NCI-H2107 (cell line): ENCODE measurements at places on chromosomes 6 and 20.
A peak's percentile ranks its signal among the peaks of the same experiment; 100 is the strongest.

- no peak for DNase-seq
Observed at GRCh38 chr6:22882581-22882980, 313.2 kb downstream of the HDGFL1 start.

GRCh38 chr20:46308258-46309157 is at the start of gene CDH22:
TSS of gene CDH22 (minus strand) at chr20:46308498. CDS start at chr20:46251294, 57,204 bp downstream.
- peak; percentile 28 for DNase-seq

- DNase-seq: no peak
Observed at GRCh38 chr6:113449051-113449450, 408.1 kb upstream of the MARCKS start.

GRCh38 chr6:136149311-136149710 is 100.8 kb downstream of the MTFR2 start:
- DNase-seq: no peak

DNA sequence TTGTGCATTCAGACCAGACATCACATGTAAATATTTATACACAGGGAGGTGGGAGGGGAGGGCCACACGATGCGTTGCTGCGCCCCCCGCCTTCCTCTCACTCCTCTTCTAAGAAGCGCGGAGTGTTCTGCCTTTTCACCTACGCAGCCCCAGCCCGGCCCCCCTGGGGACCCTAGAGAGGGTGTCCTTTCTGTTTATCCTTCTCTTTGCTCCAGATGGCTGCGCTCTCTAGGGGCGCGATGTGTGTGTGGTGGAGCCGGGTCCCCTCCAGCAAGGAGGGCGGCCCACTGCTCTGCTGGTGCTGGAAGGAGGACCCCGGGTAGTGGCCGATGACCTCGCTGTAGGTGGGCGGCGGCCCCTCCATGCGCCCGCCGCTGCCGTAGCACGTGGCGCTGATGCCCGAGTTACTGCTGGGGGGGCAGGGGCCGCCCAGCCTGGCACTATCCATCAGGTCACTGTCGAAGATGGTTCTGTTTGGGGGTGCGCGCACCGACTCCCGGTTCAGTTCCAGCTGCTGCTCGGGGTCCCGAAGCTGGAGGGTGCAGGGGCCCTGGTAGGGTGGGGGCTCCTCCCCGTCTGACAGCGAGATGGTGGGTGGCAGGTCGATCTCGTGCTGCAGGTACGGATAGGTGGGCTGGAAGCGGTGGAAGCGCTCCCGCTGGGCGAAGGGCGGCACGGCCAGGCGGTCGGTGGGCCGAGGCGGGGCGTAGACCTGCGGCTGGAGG is 31.8 kb upstream of the ZBP1 start:
- no peak for DNase-seq

GRCh38 chr6:71349976-71350615 is 61.5 kb downstream of the OGFRL1 start:
- DNase-seq: no peak

DNA sequence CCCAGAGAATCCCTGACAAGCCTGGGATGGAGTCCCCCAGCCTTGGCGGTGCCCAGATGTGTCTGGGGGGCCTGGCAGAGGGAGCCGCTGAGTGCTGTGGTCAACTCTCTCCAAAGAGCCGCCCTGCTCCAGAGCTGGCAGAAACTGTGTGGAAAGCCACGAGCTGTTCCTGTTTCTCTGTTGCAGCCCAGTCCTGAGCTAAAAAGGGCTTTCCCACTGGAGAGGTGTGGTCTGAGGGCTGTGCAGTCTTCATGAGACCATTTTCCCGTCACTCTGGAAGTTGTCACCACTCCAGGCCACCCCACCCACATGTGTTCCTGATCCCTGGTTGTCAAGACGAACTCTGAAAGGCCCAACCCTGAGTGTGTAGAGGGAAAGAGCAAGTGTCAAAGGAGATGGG is 99.7 kb upstream of the KCNK16 start:
- no peak for DNase-seq

DNA sequence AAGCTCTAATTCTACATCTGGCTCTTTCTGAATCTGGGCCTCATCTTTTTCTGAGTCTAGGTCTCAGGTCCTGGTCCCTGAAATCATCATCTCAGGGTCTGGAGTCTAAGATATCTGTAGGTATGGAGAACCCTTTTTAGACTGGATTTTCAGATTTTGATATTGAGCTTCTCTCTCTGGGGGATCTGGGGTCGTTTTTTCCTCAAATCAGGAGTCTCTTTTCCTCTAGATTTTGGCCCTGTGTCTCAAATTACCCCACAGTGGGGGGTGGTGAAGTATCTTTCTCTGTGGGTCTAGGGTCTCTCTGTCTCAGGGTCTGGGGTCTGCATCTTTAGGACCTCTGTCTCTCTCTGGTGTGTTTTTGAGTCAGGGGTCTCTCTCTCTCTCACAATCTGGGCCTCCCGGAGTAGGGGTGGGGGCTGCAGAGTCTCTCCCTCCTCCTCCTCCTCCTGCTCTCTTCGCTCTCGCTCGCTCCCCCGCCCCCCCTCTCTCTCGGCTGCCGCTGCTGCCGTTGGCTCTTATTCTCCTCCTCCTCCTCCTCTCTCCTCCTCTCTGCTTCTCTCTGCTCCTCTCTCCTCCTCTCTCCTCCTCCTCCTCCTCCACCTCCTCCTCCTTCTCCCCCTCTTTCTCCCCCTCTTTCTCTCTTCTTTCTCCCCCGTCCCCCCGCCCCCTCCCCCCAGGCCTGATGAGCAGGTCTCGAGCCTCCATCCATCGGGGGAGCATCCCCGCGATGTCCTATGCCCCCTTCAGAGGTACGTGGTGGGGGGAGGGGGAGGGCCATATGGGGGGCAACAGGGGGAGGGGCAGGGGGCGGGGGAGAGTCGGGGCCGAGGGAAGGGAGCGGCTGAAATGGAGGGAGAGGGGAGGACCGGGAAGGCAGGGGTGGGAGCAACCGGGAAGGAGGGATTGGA is at the start of gene SYNGAP1:
TSS of gene SYNGAP1 (plus strand) at position 486 of the 911 bp plus-strand sequence. CDS start at position 686, 200 bp downstream.
- DNase-seq: no peak

- no peak for DNase-seq
Observed at GRCh38 chr6:44671333-44671732, 283.8 kb downstream of the CDC5L start.

DNA sequence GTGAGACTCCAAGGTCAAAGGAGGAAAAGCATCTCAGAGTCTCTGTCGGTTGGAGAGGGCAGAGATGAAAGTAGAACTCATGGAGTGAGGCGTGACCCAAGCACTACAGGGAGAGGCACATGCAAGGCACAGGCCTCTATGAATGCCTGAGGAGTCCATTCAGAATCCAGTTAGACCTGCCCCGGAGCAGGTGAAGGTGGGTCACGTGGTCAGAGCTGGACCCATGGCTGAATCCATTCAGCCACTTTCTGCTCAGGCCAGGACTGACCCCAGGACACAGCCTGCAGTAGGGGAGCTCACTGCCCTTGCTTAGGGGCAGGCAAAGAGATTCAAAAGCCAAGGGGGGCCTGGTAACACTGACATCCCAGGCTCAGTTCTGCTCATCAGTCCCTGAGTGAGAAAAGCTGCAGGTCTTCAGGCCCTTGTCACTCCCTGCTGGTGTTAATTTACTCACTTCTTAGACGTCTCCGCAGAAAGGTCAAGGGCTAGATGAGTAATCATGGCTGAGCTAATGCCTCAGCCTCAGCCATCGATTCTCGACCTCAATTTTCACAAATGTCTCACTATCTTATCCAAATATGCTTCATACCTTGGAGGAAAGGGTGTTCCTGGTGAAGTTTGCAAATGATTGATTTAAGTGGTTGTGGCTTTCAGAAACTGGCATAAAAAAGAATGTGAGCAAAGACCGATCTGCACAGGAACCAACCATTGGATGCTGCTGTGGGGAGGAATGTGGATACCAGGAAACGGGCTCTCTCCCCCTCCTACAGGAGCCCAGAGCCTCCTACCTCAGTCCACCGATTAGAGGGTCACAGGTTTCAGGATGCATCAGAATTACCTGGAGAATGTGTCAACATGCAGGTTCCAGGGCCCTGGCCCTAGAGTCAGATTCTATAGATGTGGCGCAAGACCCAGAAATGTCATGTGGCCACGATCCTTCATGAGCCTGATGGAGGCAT is 584.4 kb downstream of the PTPRT start:
- DNase-seq: no peak

- no peak for DNase-seq
Observed at GRCh38 chr6:137465378-137466009, 28.7 kb downstream of the OLIG3 start.

- no peak for DNase-seq
Observed at GRCh38 chr6:11008821-11009220, 35.3 kb downstream of the ELOVL2 start.

DNA sequence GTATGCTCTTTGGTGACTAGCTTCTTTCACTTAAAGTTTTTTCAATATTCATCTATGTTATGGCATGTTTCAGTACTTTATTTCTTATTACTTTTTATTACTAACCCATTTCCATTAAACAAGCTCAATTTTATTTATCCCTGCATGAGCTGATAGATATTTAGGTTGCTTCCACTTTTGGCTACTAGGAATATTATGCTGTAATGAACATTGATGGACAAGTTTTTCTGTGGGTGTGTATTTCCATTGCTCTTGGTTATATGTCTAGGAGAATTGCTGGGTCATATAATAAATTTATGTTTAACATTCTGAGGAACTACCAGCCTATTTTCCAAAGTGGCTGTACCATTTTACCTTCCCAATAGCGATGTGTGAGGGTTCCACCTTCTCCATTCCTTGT is 69.9 kb downstream of the ZBTB2 start:
- DNase-seq: no peak

GRCh38 chr6:165858586-165858985 is 195.5 kb upstream of the PDE10A start:
- no peak for DNase-seq

DNA sequence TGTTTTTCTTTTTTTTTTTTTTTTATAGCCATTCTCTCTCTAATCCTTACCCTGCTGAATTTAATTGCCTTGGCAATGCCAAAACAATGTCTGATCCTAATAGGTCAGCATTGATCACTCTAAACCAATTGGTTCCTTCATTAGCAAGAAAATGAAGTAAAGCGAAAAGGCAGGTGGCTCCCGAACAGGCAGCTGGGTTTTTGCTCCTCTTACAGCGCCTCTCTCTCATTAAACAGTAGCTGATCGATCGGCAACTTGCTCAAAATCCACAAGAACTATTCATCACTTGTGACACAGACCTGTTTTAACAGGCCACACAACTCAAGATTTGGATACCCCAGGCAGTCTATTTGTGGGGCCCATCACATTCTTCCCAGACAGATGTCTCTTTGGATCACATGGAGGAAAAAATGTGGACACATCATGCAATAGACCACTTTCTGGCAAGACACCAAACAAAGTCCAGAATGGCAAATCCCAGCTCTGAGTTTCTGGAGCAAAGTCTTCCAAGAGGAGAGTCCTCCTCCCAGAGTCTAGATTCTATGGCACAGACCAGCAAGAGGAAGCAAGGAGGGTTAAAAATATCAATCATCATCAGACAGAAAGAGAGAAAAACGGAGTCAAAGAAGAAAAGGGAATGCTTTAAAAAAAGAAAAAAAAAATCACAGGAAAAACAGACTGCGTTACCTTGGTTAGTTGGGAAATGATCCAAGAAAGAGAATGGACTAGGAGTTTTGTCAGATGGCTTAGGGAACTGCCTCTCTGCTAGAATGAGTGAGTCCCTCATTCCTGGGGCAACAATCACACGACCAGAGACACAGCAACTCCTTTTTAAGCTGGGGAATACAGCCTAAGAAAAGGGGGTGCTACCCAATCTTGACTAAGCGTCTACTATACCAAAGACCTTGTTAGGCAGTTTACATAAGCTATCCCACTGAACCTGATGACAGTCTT is 247.8 kb downstream of the BTBD9 start:
- no peak for DNase-seq

DNA sequence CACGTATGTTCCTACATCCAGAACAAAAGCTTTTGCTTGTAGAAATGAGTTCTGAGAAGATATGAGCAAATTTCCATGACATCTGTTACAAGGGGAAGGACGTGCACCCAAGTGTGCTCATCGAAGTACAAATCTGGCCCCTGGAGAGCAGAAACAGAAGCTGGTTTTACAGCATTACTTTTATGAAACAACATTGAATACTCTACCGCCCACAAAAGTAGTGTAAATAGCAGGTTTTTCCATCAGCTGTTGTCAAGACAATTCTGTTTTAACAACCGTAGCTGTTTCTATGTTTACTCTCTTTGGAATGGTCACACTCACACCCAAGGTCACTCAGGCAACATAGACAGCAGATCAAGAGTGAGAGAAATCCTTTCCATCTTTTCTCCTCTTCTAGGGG is 114.2 kb upstream of the SSTR4 start:
- DNase-seq: no peak

DNA sequence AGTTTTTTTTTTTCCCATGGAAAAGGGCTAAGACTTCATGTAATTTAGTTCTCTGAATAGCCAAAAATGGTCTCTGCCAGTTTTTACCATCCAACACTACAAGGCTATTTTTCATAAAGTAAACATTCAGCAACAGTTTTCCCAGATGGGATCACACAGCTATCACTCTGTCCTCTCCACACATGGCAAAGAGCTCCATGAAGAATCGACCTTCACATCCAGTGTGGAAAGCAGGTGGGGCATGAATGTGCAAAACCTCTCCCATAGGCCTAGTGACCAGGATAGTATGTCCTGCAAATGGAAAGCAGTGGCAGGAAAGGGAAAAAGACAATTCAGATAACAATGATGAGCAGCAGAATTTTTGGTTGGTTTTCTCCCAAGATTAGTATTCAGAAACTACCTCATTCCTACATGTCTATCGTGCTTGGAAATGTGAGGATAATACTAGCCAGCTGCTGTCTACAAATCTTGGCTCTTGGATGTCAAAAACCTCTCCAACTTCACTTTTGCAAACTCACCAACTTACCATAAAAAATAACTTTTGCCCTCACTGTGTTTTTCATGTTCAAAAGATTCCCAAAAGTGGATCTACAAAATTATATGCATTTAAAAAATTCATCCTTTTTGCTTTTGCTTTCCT is 159.7 kb upstream of the MCHR2 start:
- DNase-seq: no peak

- DNase-seq: no peak
Observed at GRCh38 chr6:28633445-28634215, 107.9 kb downstream of the GPX5 start.

GRCh38 chr6:113701552-113702254 is 155.4 kb upstream of the MARCKS start:
- no peak for DNase-seq

DNA sequence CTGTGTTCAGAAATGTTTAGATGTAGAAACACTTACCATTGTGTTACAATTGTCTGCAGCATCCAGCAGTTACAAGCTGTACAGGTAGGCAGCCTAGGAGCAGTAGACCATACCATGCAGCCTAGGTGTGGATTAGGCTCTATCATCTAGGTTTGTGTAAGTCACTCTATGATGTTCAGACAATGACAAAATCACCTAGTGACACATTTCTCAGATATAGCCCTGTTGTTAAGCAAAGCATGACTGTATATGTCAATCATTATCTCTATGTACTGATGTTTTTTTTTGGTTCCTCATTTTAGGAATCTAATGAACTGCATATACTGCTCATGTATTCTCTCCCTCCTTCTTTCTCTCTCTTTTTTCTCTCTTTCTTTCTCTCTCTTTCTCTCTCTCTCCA is 22.2 kb downstream of the CST8 start:
- DNase-seq: no peak

- DNase-seq: no peak
Observed at GRCh38 chr6:136593748-136594490, 43.7 kb upstream of the MAP7 start.

GRCh38 chr6:90315986-90316385 is 19.3 kb upstream of the BACH2 start:
- DNase-seq: no peak
